Foreskin keratinocyte (primary cell): ENCODE measurements at places on chromosomes 1 and 21. TPM values are rescaled to one million over a fixed set of nuclear protein-coding genes. Genes with fewer than 3 reads are reported as not detected.

Gene COL16A1
- 125 and 133 TPM in 2 replicates for total RNA-seq

Gene NUAK2
- 15.1 and 21.6 TPM in 2 replicates for total RNA-seq

Gene SLC16A4
- total RNA-seq: 0.39 and 1.0 TPM in 2 replicates

Gene GMEB1
- 12.7 and 13.4 TPM in 2 replicates for total RNA-seq

Gene KRTAP13-2
- total RNA-seq: not detected in 2 replicates

DNA sequence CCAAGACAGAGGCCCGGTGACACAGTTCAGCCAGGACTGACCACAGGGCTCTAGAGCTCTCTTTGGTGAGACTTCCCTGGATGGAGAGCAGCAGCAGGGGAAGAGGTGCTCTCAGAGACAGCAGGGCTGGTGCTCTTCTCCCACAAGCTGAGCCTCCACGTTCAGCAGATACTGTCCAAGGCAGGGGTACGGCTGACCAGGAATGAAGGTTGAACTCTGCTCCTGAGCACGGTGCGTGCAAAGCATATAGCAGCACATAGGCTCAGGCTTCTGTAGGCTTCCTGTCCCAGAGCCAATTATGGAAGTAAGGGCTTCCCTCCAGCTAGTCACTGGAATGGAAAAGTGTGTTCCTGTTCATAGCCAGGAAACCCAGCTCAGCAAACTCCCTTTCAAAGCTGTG, 23.9 kb downstream of the DMBX1 start:
- no peak for DNase-seq

DNA sequence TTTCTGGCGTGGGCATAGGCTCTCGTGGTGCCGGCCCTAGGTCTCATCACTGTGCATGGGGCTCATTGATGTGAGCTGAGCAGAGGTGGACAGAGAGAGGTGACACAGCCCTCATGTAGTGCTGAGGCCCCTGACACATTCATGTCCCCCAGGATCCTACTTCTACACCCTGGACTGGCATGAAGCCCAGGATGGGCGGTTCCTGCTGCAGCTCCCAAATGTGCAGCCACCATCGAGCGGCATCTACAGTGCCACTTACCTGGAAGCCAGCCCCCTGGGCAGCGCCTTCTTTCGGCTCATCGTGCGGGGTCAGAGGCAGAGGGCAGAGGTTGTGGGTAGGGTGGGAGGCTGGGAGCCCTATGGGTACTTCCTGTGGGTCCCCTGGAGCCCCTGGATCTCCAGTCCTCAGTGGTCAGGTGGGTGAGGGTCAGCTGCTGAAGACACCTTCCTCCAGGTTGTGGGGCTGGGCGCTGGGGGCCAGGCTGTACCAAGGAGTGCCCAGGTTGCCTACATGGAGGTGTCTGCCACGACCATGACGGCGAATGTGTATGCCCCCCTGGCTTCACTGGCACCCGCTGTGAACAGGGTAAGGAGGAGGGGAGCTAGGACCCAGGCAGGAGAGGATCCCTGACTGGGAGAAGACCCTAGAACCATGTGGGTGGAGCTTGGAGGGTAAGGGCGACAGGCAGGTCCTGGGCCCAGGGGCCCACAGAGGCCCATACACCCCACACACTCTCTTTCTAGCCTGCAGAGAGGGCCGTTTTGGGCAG, 6.1 kb downstream of the TIE1 start:
- DNase-seq: no peak

GRCh38 chr1:207282058-207282457, 39.4 kb upstream of the CD55 start:
- peak; percentile 39 for DNase-seq

- no peak for DNase-seq
Observed at GRCh38 chr1:27634177-27634984, 604 bp downstream of the FGR start.

DNA sequence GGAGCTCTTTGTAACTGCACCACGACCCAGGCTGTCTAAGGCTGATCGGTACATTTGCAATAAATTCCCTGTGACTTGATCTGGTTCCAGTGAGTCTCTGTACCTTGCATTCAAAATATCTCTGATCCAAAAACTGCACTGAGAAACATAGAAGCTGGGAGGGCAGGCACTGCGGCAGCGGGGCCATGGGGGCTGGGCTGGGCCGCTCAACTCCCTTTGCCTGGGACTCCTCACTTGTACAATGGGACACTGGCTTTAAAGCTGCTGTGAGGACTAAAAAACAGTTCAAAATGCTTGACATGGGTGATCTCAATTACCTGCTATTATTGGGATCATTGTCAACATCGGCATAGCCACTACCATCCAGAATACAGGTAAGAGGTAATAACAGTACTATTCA, 644.0 kb downstream of the AJAP1 start:
- no peak for DNase-seq

DNA sequence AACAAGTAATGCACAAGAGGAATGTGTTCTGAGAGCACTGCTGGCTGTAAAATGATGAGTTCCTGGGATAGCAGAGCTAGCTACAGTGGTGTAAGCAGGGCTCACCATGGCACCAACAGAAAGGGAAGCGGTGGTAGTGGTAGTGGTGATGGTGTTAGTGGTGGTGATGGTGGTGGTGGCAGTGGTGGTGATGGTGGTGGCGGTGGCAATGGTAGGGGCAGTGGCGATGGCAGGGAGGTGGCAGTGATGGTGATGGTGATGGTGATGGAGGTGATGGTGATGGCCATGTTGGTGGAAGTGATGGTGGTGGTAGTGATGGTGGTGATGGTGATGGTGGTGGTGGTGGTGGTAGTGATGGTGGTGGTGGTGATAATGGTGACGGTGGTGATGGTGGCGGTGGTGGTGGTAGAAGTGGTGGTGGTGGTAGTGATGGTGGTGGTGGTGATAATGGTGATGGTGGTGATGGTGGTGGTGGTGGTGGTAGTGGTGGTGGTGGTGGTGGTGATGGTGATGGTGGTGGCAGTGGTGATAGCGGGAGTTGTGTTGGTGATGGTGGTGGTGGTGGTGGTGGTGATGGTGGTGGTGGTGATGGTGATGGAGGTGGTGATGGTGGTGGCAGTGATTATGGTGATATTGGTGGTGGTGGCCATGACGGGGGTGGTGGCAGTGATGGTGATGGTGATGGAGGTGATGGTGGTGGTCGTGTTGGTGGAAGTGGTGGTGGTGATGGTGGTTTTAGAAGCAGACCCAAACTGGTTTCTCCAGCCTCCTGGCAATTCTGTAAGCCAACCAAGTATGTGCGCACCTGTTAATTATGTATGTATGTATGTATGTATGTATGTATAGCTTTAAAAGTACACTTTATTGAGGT, 254.1 kb downstream of the TRABD2B start:
- DNase-seq: no peak

- no peak for DNase-seq
Observed at GRCh38 chr1:186819563-186819962, 9.2 kb upstream of the PLA2G4A start.

DNA sequence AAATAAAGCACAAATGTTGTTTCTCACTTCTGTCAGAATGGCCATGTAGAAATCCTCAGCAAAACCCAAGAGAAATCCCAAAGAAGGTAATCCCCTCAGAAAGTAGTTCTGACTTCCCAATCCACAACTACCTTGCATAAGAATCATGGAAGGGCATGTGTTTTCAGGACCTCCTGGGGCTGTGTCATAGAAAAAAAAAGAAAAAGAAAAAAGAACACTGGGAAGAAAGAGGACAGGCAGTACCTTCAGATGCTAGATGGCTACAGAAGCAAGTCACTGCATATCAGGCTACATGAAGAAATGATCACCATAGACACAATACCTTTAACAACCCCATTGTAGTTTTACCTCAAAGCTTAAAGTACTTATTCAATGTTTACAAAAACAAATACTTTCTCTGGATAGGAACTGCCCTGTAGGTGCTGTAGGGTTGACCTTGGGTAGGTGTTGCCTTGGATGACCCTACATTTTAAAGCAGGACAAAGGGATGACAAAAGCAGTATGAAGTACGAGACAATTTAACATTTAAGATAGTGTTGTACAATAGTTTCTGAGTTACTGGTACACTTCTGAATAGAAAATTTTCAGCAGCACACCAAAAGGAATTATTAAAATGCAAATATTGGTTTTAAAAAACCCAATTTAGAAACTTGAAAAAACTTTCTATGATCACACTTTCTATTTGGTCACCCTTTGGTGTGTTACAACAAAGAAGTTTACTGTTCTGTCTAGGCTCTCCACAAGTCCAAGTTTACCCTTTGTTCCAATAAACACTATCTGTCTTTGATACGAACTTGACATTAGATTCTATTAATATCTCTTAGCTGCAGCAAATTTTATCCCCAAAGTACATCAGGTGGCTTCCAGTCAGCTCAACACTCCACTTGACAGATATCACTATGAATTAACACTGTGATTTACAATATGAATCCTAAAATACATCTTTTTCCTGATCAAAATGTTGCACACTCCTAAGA, 5.0 kb downstream of the TRIT1 start:
- no peak for DNase-seq

DNA sequence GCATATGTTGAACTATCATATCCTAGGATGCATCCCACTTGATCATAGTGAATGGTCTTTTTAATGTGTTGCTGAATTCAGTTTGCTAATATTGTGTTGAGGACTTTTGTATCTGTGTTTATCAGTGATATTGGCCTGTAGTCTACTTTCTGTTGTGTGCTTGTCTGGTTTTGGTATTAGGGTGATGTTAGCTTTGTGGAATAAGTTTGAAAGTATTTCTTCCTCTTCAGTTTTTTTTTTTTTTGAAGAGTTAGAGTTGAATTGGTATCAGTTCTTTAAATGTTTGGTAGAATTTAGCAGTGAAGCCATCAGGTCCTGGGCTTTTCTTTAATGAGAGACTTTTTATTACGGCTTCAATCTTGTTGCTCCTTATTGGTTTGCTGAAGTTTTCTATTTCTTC, 162.3 kb downstream of the VAV3 start:
- DNase-seq: no peak

DNA sequence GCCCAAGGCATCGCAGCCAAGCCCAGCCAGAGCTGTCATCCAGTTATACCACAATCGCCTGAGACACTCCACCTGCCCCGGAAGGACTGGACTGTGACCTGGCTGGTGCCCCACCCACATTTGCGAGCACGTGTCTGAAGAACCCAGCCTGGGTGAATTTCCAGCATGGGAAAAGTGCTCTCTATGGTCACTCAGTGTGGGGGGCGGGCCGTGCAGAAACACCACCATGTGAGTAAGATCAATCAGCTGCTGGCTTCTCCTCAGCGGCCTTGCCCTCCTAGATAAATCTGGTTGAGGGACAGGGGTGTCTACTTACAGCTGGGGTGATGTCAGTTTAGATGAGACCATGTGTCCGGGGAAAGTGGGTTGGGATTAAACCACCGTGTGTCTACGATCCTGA, 44.8 kb downstream of the URB1 start:
- no peak for DNase-seq

DNA sequence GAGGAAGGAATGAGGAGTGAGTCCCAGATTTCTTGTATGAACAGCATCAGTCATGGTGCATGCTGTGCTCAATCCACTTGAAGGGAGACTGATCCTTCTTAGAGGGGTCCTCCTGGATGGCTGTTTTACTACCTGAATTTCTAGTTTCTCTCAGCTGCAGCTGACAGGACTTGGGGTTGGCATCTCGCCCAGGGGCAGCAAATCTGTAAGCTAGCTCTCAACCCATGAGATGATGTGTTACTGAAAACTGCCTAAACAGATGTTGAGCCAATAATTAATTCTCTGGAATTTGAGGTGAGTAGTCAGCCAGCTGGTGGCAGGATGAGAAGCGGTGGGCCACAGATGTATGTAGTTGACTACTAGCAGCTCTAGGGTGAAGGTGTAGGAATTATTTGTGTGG, 19.6 kb downstream of the BACH1 start:
- DNase-seq: peak; percentile 43

GRCh38 chr1:172818841-172819527, 160.1 kb downstream of the FASLG start:
- DNase-seq: no peak

DNA sequence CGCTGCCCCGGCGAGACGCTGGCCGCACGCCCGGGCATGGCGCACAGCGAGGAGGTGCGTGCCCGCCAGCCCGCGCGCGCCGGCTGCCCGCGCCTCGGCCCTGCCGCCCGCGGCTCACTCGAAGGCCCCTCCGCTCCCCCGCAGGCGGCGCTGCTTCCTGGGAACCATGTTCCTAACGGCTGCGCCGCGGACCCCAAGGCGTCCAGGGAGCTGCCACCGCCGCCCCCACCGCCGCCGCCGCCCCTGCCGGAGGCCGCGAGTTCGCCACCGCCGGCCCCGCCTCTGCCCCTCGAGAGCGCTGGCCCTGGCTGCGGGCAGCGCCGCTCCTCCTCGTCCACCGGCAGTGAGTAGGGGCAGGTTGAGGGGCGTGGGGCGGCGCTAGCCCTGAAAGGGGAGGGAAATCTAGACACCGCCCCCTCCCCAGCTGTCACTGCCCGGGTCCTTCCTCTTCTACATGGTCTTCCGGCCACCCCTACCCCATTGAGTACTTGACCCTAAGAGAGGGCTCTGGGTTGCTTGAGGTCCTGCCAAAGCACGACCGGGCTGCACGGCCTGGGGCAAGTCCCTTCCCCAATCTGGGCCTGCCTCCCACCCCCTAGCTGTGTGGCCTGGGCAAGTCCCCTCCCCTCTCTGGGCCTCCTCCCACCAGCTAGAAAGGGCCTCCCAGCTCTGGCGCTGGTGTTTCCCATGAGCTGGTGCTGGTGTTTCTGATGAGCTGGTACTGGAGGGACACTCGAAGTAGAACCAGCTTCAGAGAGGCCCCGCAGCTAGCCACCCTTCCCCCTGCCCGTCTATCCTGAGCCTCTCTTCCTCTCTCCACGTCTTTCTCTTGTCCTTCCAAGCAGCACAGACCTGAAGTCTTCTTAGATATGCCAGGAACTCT, 17.0 kb downstream of the TNFRSF25 start:
- DNase-seq: no peak

DNA sequence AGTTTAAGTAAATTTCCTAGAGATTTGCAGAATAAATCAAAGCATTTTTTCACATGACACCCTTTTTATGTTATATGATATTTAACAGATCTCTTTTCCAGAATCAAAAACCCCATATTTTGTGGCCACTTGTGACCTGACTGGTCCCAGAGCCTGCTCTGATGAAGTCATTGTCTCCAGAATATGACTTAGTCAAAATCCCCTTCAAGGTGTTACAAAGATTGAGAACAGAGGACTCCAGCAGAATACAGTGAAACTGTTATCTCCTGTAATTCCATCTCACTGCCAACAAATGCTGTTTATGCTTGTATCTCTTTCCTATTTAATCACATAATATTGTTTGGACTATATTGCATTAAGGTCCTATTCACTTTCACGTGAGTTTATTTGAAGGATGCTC, 25.6 kb downstream of the RGS1 start:
- no peak for DNase-seq

DNA sequence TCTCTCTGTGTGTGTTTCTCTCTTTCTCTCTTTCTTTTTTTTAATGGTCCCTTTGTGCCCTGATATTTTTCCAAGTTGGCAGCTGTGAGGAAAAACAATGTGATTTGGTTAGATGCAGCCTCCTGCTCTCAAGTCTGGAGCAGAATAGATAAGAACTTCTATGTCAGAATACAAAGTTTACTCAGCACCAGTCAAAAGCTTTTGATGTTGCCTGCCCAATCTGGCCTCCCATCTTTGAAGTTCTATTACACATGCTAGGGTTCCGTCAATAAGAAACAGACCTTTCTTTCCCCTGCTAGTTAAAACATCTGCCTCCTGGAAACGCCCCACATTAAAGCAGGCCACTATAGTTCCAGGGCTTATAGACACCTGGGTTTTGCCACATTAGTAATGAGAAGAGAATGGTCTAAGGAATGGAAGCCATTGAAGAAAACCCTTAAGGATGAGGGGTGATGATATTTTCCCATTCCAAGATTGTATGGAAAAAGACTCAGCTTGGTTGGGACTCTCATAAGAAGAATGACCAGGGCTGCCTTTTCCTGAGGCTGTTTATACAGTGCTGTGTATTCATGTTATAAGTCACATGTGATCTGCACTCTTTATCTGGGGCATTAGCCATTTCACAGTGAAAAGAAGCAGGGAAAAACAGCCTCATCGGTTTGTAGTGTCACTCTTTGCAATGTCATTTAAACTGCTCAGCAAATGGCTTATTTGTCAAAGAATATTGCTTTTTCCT, 414.7 kb upstream of the PROX1 start:
- DNase-seq: no peak
